ENCODE measurements at places on chromosomes 4 and X. TPM values are rescaled to one million over a fixed set of nuclear protein-coding genes. Genes with fewer than 3 reads are reported as not detected.

CLTRN gene
- under 0.01 TPM for total RNA-seq

LETM1 gene
- 91.5 TPM for total RNA-seq

RNF212 gene
- 3.0 TPM for total RNA-seq

CXCL10 gene
- under 0.01 TPM for total RNA-seq

NXF2B gene
- not detected for total RNA-seq

OR13H1 gene
- total RNA-seq, result not detected

CDKL5 gene
- total RNA-seq, result 4.5 TPM

VSIG4 gene
- not detected for total RNA-seq

SYNPO2 gene
- total RNA-seq, result 194 TPM

BMPR1B gene
- total RNA-seq, result 2.3 TPM

POF1B gene
- not detected for total RNA-seq

GPAT3 gene
- 15.1 TPM for total RNA-seq

OPHN1 gene
- 9.0 TPM for total RNA-seq

DTHD1 gene
- total RNA-seq, result not detected

CT47A7 gene
- total RNA-seq, result not detected

BEX1 gene
- 2.2 TPM for total RNA-seq

RASSF6 gene
- not detected for total RNA-seq

ARX gene
- not detected for total RNA-seq

CLNK gene
- not detected for total RNA-seq

AFM gene
- not detected for total RNA-seq

SULT1E1 gene
- under 0.01 TPM for total RNA-seq

Data from fibroblast of villous mesenchyme (primary cell).